ENCODE measurements at places on chromosomes 12 and 14.

DNA sequence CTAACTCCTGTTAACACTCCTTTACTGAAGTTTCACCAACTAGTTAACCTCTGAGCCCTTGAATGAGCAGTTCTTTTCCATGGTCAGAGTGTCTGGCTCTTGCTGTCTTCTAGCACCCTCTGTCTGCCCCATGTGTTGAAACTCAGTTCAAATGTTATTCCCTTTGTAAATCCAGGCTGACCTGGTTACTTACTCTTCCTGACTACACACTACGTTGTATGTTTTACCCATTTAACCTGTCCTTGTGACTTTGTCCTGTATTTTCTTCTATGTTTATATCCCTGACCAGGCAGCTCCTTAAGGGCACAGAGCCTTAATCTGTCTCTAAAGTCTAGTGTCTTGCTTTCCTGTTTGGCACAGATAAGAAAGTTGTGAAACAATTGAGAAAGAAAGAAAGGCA lies 389.0 kb upstream of the RPL10L start:
- DNase-seq, result no peak

GRCh38 chr14:100102156-100102785 lies 37.0 kb downstream of the EVL start:
- no peak for DNase-seq

DNA sequence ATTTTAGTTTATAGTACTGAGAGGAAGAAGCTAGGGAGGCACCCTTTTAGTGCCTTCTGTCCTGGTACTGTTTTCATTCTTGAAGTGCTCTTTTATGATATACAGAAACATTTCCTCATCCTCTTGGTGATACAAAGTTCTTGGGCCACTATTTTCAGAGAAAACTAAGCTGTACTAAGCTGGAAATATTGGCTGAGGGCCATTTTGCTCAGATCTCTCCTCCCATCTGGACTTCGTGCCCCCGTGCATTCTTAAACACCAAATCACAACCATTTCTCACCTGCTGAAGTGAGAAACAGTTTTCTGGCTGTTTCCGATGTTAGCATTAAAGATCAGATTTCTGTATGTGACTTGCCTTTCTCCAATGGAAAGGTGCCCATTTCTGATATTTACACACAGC lies 158.9 kb downstream of the FBXL14 start:
- DNase-seq, result no peak

DNA sequence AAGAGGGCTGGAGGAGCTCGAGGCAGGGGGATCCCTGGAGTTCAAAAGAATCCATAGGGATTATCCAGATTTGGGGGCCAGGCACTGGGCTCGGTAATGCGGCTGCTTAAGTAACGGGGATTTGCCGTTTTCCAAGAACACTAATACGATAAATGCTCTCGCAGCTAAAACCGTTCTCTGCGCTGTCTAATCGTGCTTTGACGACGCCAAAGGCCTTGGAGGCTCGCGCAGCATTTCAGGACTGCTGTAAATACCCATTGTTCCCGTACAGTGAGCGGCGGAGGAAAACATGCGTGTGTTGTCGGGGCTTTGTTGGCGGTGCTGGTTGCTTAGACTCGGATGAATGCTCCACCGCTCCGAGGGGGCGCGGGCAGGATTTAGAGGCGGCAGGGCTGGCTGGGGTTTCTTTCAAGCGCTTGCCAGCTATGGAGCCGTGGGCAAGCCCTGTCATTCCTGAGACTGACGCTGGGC lies 26.2 kb downstream of the DIO3 start:
- no peak for DNase-seq

DNA sequence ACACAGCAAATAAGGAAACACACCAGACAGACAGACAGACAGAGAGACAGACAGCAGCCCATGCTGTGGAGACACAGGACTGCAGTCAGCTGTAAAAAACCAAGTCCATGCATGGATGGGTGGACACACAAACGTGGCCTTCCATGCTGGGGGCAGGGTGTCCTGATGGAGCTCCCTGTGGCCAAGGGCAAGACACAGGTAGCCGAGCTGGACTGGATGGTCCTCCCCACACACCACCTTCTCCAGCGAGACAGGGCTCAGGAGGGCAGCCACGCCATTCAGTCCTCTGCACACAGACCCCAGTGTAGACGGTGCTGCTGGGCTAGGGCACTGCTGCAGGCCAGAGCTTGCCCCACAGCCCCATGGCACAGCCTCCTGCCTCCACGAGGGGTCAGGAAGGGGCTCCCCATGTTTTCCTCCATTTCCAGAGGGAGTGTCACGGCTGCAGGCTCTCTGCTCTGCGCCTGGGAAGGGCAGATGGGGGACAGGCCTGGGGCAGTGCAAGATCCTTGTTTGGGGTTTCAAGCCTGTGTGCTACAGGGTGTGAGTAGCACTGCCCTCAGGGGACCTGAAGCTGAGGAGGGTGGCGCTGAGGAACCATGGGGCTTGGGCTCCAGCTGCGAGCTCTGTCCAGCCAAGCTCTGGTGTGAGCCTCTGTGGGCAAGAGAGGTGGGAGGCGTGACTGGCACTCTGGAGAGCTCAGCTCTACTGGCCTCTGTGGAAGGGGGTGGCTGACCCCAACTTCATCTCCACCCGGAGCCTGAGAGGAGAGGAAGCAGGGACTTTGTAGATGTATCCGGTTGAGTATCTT lies 67.9 kb downstream of the GALNT9 start:
- DNase-seq, result no peak

- DNase-seq, result no peak
Measured at GRCh38 chr12:120787889-120788288, 62.3 kb downstream of the ACADS start.
